Stimulated activated CD8-positive, alpha-beta memory T cell treated with anti-CD3 and anti-CD28 coated beads, Interleukin-2, amount 100 ng/mL, for 1 hour (primary cell): ENCODE measurements at places on chromosomes 4 and X.

DNA sequence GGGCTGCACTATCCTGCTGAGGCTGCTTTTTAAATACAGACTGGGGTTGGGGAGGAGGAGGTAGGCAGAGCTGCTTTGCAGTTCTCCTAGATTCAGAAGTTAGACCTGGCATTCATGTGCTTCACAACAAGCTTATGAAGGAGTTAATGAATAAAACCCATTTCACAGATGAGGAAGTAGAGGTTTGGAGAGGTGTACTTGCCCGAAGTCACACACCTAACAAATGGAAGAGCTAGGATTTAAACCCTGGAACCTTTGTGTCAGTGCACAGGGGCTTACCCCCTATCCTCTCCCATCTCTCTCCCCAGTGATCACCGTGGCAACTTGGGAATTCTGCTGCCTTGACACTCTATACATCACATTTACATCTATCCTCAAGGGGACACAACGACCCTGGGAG lies 3.6 kb upstream of the MTM1 start:
- no peak for DNase-seq

GRCh38 chr4:74450298-74450683 lies 5.4 kb downstream of the AREG start:
- no peak for DNase-seq

DNA sequence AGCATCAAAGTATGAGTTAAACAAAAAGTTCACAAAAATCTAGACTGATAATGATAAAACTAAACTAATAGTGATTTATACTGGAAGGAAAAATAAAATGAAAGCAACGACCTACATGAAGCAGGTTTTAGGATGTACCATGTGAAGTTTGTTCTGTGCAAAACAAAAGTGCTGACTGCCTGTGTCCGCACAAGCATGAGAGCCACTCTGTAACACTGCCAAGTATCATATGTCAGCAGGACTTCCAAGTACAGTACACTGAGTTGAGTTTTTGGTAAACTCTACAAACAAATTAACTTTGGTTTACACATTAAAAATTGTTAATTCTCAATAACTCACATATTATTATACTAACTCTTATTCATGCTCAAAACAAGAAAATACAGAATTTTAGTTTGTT lies 459.0 kb downstream of the PDGFC start:
- DNase-seq: no peak

DNA sequence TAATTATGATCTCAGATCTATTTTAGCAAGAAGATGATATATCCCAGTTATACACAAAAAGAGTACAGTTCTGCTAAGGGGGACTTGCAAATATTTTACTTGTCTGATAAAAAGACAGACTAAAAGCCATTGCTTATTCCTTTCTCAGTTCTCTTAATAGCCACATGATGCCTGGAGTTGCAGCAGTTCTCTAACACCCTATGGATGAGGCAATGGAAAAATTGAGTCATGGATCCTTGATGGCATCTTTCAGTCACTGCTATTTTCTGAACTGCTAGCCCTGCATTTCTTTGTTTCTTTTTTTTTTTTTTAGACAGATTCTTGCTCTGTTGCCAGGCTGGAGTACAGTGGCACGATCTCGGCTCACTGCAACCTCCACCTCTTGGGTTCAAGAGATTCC lies 1956.7 kb downstream of the C4orf33 start:
- no peak for DNase-seq

- no peak for DNase-seq
Observed at GRCh38 chrX:110755611-110756010, 40.0 kb downstream of the CHRDL1 start.

DNA sequence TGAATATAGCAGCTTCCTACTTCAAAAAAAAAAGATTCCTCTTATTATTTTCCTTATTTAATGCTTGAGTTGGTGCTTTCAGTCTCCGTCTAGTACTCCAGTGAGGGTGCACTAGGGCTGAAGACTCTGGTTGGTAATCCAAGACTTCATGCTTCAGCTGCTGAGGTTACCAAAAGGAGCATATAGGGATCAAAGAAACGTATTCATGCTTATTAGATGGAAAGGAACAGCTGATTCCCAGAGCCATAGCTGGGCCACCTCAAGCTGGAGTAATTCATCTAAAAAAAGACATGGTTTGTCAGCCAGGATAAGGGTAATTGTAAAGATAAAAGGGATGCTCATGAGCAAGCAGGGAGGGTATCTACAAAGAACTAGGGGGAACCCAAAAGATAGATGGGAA lies 131.7 kb upstream of the FAM47B start:
- no peak for DNase-seq

DNA sequence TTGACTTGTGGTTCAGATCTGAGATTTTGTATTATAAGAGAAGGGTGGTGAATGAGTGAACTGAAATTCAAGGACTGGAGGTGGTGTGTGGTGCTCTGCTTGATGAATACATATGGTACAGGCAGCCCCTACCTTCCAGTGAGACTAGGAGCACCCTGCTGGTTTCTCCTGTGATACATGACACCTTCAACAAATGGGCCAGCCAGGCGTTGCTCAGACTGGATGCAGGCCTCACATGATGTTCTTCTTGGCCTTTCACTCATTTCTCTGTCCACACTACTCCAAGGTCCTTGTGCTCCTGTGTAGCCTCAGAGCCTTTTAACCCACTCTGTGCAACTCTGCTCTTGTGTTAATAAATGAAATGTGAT lies 67.2 kb downstream of the FNIP2 start:
- DNase-seq: no peak

- no peak for DNase-seq
Observed at GRCh38 chrX:43604753-43605152, 51.3 kb upstream of the MAOA start.

DNA sequence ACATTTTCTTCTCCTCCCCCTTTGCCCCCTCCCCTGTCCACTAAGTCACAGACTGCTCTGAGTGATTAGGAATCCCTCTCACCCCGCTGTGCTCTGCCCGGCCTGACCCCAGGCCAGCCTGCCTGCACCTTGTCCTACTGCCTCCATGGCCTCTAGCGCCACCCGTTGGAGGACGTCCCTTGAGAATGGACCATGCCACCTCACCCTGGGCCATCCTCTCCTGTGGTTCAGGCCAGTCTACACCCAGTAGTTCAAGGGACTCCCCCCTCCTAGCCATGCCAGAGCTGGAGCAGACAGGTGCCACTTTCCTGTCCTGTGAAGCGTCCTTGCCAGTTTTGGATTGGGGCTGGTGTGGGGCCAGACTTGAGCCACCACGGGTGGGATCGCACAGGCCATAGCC lies 9.7 kb upstream of the IRAK1 start:
- DNase-seq: no peak

DNA sequence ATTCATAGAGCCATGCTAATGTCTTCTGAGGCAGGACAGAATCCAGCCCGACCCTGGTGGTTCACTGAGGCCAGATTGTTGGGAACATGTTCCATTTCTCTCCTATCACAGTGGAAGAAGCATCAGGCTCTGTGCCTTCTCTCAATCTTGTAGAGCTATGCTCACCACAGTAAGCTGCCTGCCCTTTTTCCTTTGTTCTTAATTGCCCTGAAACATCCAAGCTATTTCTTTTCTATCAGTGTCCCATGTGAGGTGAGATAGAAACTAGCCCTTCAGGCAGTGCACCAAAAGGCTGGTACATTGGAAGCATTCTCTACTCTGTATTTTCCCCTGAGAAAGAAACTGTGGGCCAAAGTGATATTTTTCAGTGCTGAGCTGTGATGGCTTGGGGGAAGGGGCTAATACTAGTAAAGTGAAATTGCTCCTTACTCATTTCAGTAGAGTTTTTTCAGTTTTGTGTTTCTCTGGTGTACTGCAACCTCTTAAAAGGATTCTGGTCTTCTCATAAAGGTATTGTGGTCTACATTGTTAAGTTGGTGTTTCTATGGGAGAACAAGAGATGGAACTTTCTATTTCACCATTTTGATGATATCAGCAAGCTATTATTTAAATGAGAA lies 611.2 kb downstream of the RPA4 start:
- no peak for DNase-seq

GRCh38 chr4:8185295-8185694 lies 13.8 kb upstream of the SH3TC1 start:
- DNase-seq: no peak

DNA sequence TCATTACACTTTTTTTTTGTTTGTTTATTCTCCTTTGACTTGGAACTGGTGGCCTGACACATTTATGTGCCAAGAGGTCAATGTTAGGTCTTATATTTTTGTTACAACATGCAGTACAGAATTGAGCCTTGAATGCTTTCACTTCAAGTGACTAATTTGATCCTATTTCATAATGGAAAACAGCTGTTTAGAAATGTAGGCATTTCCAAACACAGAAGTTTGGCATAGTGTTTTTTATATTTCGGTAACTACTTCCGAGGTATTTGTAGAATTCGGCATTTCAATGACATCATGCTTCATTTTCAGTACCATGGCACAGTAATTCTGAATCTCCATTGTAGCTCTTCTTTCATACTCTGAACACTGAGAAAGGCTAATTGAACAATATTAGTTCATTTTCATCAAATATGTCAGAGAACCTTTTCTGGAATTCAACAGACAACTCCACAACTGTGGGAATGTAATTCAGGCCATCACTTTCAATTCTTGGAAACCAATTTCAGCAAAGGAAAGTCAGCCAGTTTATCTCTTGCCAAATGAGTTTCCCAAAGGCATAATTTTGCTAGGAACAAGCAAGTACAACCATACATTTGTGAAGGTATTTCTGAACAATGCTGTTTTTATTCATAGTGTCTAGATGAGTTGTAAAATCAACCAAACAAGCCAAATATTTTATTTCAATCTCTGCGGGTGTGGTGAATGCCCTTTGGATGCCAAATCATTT lies 11.4 kb downstream of the FAM120C start:
- DNase-seq: no peak

- DNase-seq: no peak
Observed at GRCh38 chr4:39933671-39934590, 43.8 kb downstream of the PDS5A start.

DNA sequence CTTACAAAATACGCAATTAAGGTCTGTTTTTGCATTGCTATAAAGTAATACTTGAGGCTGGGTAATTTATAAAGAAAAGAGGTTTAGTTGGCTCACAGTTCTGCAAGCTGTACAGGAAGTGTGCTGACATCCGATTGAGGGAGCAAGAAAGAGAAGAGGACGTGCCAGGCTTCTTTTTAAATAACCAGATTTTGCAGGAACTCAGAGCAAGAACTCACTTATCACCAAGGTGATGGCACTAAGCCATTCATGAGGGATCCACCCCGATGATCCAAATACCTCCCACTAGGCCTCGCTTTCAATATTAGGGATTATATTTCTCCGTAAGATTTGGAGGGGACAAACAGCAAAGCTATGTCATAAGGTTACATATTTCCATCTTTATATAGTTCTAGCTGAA lies 456.7 kb downstream of the GLUD2 start:
- no peak for DNase-seq

DNA sequence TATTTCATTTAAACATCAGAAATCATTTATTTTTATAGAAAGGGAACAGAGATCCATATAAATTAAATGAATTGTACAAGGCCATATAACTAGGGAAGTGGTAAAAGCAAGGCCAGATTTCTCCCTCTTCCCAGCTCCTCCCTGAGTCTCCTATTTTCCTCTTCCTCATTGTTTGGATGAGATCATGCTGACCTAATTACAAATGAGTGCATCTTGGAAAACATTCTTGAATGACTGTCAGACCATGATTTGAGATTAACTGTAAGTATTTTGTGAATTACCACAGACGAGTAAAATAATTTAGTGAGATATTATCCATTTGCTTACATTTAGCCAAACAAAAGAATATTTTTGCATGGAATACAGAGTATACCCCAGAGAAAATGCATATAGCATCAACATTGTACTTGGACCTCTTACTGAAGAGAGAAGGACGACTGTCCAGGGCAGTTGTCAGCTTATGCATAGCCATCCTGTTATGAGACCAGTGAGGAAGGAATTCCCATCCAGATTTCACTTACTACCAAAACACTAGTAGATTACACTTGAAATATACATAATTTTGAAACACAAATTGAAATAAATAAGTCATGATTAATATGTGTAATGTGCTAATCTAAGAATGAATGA lies 47.3 kb downstream of the SLAIN2 start:
- no peak for DNase-seq

DNA sequence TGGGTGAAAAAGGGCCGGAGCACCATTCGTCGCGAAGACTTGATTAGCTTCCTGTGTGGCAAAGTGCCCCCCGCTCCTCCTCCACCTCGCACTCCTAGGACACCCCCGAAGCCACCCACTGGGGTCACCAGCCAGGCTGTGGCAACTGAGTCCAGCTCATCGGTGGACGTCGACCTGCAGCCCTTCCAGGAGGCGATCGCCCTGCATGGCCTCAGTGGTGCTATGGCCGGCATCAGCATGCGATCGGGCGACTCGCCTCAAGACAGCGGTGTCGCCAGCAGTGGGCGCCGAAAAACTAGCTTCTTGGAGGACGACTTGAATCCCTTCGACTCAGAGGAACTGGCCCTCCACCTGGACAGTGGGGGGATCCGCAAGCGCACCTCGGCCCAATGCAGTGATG lies 126.8 kb upstream of the CXorf66 start:
- no peak for DNase-seq

DNA sequence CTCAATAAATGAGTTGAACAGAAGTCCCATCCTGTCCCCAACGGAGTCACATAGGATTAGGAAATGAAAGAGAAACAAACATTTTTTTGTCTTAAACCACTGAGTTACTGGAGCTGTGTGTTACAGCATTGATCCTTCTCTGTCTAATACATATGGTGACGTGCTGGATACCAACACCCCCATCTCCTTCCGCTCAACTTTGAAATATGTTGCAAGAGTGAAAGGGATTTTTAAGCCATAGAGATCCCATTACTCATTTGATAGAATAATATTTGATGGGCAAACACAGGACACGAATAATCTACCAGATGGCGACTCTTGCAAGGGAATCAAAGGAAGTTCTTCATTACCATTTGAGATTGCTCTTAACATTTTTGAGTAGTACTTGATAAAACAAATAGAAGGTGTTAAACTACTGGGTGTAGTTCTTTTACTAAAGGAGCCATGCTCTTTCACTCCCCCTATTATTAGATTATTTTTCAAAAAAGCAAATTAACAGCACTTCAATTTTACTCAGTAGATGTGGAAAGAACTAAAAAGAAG lies 140.5 kb downstream of the PACRGL start:
- DNase-seq: no peak

- DNase-seq: no peak
Observed at GRCh38 chrX:125405339-125405738, 85.7 kb downstream of the TEX13C start.

GRCh38 chr4:146194212-146194611 lies 18.7 kb downstream of the LSM6 start:
- no peak for DNase-seq

GRCh38 chr4:14196131-14196530 lies 568.6 kb upstream of the BOD1L1 start:
- DNase-seq: no peak
